ENCODE measurements at places on chromosomes 1 and 21.

DNA sequence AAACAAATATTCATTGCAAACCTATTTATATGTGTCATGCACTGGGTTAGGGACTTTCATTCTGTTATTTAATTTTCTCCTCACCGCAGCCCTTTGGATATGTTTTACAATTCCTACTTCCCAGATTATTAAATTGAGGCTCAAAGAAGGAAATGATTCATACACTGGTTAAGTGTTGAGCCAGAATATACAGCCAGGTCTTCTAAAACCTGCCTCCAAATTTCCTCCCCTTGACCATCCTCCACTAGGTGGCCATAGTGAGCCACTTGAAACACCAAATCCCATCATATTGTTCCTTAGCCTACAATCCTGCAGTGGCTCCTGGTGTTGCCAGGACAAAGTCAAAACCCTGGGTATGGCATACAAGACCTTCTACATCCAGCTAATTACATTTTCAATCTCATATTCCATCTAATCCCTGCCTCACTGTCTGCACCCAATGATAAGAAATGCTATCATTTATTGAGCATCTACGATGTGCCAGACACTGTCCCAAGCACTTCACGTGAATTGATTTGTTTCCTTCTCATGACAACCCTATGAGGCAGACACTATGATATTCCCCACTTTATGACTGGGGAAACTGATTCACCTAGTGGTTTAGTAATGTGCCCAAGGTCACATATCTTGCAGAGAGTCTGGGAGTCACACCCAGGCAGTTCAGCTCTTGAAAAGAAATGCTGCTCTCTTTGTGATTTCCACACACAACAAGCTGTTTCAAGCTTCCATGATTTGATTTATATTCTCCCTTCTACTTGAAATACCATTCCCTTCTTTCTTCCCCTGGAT, 23.6 kb upstream of the KIRREL1 start:
- peak; percentile 94 for DNase-seq

DNA sequence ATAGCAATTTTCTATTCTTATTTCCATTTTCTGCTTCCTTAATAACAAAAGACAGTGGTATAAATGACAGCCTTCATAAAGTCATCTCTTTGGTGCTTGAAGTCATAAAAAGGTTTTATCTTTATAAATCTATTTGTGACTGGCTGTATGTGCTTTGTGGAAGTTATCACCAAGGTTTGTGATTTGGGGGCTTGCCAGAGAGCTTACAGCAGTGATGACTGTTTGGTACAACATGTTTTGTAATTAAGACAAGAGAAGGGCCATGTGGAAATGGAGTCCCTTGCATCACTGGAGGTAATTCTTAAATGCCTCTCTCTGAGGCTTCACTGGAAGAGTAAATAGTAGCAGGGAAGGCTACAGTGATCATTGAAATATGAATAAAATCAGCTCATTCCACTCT, 2.7 kb downstream of the SLC35F3 start:
- DNase-seq: no peak

DNA sequence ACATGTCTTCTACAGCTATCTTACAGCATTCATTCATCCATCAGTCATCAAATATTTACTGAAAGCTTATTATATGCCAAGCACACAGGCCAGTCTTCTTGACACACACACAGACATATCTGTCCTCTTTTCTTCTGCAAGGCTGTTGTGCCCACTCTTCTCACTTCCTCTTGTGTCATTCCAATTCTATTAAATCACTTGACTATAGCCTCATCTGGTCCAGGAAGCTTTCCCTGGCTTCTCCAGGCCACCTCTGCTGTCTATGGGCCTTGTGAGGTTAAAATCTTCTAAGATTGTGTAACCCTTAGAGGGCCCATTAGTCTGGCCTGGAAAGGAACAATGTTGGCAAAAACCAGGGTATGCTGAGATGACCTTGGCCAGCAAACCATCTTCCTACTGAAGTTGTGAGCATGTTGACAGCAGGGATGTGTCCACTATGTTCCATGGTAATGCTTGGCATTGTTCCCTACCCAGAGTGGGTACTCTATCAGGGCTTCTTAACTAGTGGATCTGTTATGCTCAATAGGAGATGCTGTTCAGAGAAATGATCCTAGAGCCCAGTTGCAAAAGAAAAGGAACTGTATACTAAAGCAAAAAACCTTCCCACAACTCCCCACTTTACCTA, 5.3 kb downstream of the TRAF3IP3 start:
- no peak for DNase-seq

DNA sequence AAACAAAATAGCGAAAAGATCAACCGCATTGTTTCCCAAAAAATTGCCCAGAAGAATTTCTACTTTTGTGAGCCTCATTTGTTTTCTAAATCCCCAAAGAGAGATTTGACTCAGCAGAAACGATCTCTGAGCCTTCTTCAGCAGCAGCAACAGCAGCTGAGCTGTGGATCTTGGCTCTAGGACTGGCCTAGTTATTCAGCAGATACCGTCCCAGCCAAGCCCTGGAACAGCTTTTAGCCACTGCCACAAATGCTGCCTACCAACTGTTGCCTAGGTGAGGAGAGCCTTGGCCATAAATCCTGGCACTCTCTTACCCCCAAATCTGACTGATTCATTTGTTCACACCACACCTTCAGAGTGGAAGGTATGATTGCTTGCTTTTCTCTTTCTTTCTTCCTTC, 320.1 kb downstream of the TGFB2 start:
- DNase-seq: peak; percentile 83

DNA sequence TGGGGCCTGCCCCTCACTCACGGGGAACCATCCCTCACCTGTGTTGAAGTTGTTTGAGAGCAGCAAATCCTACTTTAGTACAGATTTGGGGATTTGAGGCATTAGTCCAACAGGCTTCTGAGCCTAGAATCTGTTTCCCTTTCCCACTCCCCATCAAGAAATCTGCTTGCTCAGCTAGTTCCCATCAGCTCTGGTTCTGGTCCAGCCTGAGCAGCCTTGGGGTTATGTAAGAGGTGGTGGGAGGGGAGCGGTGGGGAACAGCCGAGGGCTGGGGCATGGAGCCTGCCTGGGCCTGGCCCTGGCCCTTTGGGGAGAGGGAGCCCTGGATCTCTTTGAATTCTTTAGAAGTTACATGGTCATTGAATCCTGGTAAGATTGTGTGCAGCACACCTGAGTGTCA, 4.1 kb downstream of the GSTM5 start:
- DNase-seq: no peak

DNA sequence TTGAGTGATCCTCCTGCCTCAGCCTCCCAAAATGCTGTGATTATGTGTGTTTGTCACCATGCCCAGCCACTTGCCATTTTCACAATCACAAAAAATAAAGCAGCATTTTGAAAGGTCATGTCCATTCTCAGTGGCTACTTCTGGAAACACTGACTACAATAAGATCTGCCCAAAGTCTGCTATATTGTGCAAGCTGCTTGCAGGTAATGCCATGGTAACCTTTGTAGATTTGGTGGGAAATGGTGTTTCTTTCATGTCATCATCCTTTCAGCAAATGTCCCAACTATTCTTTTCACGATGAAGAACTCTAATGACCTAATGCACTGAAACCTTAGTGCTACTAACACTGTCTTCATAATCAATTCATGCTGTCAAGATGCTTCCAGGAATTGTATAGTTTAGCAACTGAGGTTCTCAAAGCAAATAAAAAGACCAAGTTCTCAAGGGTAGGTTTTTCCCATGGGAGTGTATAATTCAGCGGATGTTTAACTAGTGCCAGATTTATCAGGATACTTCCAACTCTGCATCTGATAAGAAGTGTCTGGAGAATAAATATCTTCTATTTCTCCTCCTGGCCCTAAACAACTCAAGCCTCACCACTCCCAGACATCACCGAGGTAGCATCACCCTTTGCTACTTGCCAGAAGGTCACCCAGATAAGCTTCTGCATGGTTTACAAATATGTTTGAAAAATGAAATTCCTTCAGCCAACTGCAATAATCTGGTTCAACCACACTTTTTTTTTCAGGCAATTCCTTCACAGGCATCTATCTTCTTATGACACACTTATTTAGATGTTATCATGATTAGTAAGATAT, 132.0 kb upstream of the ZC3H11B start:
- peak; percentile 5 for DNase-seq

DNA sequence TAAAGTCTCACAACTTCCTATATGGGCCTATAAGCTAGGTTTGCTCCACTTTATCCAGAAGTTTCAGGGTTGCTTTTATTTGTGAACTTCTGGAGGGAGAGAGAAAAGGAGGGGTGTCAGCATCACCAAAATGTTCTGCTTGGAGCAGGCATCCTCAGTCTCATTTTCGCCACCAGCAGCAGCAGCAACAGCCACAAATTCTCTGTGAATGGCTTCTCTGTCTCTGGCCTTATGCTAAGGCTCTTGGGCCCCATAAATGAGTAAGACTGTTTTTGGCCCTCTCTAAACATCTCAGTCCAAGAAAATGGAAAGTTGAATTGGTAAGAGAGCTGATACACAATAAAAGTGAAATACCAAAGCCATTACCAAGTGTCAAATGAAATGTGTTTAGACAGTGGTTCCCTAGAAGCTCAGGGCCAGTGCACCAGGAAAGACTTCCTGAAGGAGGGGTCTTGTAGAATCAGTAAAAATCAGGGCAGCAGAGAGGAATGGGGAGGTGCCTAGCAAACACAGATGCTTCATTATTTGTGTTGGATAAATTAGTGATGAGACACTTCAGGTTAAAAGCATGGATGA, 53.0 kb upstream of the SPATA6 start:
- DNase-seq: no peak

- DNase-seq: no peak
Observed at GRCh38 chr21:45300786-45301520, 13.3 kb upstream of the POFUT2 start.

DNA sequence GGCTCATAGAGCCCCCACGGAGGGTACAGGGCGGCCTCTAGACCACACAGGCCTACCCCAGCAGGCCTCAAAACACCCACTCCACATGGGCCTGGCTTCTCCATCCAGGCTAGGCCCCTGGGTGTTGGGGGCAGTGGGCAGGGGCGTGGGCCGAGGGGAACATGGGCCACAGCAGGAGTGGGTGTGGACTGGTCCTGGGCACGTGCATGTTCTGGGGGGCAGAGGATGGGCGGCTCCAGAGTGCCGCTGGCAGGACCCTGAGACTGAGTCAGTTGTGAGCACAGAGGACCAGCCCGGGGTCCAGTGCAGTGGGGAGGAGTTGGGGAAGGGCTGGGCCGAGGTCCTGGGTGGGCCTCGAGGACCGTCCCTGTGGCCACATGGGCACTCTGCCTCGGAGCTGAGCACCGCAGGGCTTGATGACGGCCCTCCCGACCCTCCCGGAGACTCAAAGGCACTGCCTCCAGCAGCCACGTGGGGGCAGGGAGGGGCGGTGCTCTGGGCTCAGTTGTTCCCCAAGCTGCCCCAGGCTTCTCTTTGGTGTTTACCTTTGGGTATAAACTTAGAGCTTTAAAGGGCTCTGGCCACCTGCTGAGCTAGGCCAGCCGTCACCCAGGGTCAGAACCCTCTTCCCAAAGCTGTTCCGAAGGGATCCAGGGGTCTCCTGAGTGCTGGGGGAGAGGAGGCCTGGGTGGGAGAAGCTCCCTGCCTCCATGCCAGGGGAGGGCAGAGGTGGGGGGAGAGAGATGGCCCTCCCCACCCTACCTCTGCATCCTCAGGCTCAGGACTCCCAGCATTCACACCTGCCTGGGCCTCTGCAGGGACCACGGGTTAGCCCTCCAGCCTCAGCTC, 79.9 kb downstream of the MORN1 start:
- DNase-seq: peak; percentile 55

- no peak for DNase-seq
Observed at GRCh38 chr1:172269084-172269483, 151.4 kb upstream of the C1orf105 start.

GRCh38 chr1:178284058-178284457, 190.2 kb downstream of the RASAL2 start:
- DNase-seq: no peak

DNA sequence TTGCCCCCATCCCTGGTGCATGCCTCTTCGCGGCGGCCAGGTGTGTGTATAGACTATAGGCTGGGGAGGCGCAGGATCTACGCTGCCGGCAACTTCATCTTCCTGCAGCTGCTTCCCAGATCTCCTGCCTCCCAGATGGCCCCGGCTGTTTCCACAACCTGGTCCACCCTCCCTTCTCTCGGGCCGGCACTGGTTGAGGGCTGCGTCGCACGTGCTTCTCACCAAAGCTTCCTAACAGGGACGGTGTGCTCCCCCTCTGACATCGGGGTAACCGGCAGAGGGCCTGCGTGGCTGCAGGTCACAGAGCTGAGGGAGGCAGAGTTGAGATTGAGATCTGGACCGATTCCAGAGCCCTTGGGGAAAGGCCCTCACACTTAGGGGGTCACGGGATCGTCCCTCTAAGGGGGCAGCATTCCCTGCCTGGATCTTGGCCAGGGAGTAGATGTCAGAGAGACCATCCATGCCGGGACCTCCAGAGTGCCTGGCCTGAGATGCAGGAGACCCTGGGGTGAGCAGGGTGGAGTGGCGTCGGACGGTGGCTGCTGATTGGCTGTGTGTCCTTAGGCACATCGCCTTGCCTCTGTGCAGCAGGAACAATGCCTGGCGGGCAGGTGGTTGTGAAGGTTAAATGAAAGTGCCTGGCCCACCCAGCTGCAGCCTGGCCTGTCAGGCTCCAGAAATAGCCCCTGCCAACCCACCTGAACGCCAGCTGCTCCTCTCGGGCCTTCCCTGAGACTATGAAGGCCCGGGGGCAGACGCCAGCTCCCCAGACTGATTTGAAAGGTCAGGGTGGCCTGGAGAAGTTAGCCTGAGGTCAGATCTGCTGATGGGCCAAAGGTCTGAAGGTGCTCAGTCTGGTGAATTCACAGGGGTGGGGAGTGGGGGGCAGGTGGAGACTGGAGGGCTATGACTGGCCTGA, 6.1 kb upstream of the MASP2 start:
- peak; percentile 34 for DNase-seq

- no peak for DNase-seq
Observed at GRCh38 chr1:36781098-36781497, 253.2 kb downstream of the GRIK3 start.

GRCh38 chr1:246569248-246570238, 3.3 kb downstream of the CNST start:
- peak; percentile 58 for DNase-seq

- peak; percentile 31 for DNase-seq
Observed at GRCh38 chr1:208997726-208998312, 585.7 kb upstream of the CAMK1G start.

GRCh38 chr1:21861602-21862429, 49.8 kb downstream of the LDLRAD2 start:
- peak; percentile 76 for DNase-seq

Measured in fibroblast of mammary gland (primary cell).